ENCODE measurements at places on chromosomes 6 and 20.

DNA sequence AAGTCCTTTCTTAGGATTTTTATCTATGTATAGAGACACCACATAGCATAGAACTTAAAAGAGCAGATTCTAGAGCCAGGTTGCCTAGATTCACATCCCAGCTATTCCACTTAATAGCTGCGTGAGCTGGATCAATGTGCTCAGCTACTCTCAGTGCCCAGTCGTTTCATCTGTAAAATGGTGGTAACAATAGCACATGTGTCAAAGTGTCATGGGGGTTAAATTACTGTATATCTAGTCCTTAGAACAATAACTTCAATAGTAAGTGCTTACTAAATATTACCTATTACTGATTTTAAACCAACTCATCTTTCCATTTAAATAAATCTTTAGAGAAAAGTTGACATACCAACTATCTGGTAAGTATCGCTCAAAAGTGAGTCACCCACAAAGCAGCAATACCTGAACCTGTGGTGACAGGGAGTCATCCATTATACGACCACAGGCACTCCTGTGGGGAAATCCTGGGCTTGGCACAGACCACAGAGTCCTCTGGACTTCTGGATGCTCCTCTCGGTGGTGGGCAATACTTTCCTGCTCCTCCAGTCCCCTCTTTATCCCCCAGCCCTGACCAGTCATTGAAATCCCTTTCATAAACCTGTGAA is 154.8 kb downstream of the PDSS2 start:
- DNase-seq, result no peak

DNA sequence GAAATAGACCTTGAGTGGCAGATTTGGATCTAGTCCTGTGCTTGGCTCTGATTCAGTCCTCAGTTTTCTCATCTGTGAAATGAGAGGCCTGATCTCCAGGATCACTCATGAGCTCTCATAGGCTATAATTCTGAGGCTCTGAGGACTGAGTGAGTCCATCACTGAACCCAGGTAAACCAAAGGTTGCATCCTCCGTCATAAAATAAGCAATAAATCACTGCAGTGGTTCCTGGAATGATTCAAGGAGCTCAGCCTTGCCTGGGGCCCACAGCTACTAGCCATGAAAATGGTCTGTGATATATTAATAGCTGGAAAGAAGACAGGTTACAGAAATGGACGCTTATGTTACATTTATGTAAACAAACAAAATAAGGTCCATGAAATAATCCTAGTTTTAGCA is 124.8 kb downstream of the MAP3K7 start:
- DNase-seq, result no peak

GRCh38 chr6:66900133-66901083 is 1193.4 kb upstream of the EYS start:
- no peak for DNase-seq

GRCh38 chr6:162639951-162640350 is 87.6 kb downstream of the PRKN start:
- no peak for DNase-seq

GRCh38 chr6:111030008-111031007 is 48.5 kb downstream of the RPF2 start:
- no peak for DNase-seq

DNA sequence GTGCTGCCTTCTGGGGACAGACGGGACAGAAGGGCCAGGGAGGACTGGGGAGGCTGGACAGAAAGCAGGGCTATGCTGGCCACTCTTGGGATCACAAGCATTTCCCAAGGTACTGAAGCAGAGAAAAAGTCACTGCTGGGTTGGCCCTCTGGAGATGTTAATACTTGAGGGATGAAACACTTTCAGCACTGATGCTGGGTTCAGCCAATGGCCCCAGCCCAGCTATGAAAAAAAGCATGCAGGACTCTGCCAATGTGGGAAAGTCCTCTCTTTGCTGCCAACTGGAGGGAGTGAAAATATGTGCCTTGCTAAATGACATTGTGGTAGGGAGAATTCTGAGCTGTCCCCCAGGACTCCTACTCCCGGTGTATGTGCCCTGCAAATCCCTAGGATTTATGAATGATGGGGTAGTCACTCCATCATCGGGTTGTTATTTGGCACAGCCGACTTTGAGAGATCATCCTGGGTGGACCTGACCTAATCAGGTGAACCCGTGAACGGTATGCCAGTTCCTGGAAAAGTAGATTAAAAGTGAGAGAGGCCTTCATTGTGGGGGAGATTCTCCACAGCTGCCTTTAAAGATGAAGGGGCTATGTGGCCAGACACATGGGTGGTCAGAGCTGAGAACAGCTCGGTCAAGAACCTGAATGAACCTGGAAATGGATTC is 119.9 kb upstream of the TRAF3IP2 start:
- DNase-seq, result no peak

- no peak for DNase-seq
Measured at GRCh38 chr20:20201124-20201523, 148.8 kb downstream of the CFAP61 start.

DNA sequence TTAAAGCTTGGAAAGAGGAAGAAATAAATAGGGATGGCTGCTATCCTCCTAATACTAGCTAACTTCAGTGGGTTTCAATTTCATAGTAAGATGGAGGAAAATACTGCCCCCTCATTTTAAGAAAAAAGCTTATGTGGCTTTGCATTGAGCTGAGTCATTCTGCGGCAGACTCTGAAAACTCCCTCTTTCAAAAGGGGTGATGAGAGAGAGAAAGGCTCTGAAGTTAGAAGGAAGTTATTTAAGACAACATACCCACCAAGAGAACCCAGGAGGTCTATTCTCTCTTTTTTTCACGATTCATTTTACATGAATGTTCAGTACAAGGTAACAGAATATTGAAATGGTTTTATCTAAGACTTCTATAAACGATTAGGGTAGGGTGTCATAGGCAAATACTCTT is 4.5 kb downstream of the PRDM13 start:
- no peak for DNase-seq

GRCh38 chr6:79733388-79733787 is 102.3 kb downstream of the SH3BGRL2 start:
- no peak for DNase-seq

DNA sequence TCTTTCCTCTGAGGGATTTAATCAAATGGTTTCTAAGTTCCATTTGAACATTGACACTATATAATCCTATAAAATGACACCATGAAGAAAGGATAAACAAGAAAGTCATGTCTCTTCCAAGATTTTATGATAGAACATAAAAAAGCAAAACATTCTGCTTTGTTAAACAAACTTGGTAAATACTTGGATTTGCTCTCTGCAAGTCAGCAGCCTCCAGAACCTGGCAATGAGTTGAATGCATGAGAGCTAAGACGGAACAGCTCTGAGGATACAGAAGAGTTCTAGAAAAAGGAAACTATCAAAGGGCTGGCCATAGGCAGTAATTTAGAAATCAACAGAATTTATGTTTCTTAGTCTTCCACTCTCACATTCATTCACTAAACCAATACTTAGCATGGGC is 656.0 kb upstream of the ID4 start:
- no peak for DNase-seq

GRCh38 chr6:68126089-68126749 is 508.9 kb upstream of the ADGRB3 start:
- DNase-seq, result no peak

DNA sequence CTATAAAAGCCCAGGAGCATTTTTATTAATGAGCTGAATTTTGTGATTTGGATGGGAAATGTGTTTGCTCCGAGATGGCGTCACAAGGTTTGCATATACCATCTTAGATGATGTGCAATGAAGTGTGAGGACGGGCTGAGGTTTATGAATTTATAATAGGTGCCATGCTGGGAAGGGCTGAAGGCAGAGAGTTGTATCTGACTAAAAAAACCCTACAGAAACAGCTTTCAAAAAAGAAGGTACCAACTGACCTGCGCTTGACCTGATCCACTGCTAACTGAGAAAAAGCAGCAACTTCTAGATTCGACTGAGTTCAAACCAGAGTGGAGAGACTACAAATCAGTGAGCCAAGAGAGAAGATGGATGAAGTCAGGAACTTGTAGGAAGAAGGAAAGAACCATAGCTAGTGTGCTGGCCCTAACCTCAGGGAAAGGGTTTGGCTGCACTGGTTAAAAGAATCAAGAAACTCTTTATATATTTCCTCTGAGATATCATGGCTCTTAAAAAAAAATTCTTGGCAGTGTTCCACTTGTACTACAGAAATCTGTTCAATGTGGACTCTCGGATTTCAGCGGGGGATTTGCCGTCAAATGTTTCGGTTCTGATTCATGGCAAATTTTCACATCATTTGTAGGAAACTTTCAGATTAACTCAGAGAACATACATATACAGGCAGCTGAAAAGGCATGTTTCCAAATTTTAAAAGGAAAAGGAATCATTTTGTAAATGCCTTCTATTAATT is 56.5 kb upstream of the HDGFL1 start:
- no peak for DNase-seq

GRCh38 chr6:143337201-143337949 is 113.1 kb downstream of the ADAT2 start:
- DNase-seq, result peak; percentile 33

GRCh38 chr6:13538084-13538483 is 36.3 kb upstream of the SIRT5 start:
- DNase-seq, result peak; percentile 50

DNA sequence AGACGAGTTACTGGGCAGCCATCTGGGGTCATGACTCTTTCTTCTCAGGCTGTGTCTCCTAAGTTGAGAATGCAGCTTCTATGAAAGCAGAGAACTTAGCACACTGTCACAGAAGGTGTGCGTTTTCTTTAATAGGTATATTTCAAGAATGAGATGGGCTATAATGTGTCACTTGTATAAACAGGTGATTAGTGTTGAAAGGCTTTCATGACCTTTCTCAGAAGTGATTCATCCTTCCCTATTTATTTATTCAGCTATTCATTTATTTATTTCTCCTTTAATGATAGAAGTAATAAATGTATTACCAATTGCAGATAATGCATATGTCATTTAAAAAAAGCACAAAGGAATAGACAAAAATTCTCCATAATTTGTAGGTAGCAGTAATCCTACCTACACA is 157.2 kb upstream of the COL21A1 start:
- DNase-seq, result no peak

- DNase-seq, result peak; percentile 28
Measured at GRCh38 chr20:53030061-53030460, 57.9 kb downstream of the TSHZ2 start.

GRCh38 chr20:9399322-9399721 is 115.1 kb upstream of the LAMP5 start:
- no peak for DNase-seq

GRCh38 chr20:6942266-6942665 is 174.8 kb downstream of the BMP2 start:
- no peak for DNase-seq

DNA sequence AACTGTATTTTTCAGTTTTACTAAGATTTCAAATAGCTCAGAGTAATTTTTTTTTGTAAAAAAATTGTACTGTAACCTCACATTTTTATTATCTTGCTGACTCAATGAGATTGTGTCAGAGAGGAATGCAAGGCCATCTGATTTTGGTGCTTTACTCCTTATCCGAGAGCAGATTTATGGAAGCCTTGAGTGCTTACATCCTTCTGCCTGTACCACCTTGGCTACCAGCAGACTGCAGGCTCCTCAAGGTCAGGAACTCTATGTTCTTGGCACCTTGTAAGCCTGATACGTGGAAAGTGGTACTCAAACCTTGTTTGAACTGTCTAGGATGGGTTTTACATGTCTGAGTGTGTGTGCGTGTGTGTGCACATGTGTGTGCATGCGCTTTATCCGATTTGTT is 80.1 kb upstream of the MLIP start:
- DNase-seq, result no peak

DNA sequence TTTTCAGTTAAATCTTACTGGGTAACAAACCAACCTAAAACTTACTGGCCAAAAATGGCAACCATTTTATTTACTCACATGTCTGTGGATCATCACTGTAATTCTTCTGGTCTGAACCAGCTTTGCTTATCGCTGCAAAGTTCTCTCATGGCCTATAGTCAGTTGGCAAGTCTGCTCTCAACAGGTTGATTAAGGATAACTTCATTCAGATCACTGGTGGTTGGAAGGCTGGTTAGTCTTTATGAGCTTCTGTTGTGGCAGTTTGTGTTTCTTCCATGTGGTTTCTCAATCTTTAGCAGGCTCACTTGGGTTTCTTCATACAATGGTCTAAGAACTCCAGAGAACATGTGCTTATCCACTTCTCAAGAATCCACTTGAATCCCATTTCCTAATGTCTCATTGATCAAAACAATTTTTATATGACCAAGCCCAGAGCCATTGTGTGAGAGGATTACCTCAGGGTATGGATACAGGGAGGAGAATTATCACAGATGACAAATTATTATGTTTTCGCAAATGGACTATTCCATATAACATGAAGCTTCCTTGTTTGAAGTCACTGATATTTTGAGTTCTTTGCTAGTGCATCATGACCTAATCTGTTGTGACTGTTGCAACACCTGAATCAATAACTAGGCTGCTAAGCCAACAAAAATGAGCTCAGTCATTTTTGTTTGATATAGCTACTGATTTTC is 155.4 kb upstream of the BMP2 start:
- DNase-seq, result no peak

DNA sequence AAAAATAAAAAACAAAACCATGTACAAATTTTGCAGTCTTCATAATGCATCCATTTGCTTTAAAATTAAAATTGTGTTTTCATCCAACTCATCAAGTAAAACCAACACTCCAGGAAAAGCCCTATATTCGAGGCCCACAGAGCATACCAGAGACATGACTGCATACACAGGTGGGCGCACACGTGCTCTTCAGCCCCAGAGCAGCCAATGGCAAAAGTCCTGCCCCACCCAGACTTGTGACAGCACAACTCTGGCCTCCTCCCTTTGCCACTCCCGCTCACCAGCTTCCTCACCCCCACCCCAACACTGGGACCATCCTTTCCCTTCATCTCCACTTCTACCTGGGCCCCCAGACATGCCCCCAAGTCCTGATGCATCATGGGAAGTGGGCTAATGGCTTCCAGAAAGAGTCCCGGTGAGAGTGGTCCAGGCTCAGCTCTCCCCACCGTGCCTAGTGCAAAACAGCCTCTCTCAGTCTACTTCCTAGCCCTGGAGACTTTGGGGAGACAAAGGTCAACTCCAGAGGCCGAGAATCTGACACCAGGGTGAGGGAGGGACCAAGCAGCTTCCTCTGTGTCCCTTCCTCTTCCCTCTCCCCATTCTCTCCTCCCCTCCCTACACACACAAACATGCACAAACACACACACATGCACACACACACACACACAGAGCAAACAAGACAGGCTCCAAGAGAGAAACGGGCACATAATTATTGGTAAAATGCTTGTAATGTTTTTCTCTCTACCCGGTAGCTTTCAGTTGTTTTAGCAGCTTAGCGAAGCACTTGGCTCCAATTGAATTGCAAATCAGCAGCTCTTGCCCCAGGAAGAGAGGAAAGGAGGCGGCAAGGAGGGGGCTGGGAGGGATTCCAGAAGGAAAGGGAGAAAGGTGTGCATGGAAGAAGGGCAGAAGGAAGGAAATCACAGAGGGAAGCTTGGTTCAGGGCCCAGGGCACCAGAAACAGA is 14.3 kb downstream of the GRM4 start:
- no peak for DNase-seq

GRCh38 chr20:50003253-50003656 is 20.5 kb downstream of the SNAI1 start:
- peak; percentile 50 for DNase-seq

GRCh38 chr20:19412254-19412653 is 199.8 kb downstream of the SLC24A3 start:
- DNase-seq, result no peak
